Ascending aorta (tissue), 2 donors: ENCODE measurements at places on chromosomes 1 and 21. TPM values are rescaled to one million over a fixed set of nuclear protein-coding genes. Genes with fewer than 3 reads are reported as not detected.

The ACTL8 gene
- total RNA-seq, result not detected

The ROR1 gene
- 115 TPM for total RNA-seq

GRCh38 chr21:36966821-36967768 is 626 bp upstream of the HLCS start:
- no peak for DNase-seq

DNA sequence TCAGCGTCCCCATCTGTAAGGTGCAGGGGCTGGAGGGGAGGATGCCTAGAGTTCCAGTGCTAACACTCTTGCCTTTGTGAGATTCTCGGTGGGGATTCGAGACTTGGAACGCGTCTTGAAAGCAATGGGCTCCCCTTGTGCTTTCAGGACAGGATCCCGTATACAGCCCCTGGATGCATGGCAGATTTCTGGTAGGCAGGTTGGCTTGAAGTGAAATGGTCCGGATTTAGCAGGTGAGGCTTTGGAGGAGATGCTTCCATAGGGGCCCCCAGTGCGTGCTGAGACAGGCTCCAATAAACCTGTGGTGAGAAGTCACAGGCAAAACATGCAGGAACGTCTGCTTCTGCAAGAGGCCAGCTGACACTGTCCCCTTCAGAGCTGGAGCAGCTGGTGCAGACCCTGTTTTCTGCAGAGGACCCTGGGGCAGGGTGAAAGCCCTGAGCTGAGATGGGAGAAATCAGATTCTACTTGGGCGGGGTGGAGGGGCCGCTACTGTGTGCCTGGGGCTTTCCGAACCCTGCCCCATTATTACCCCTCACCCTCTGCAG is 270.4 kb downstream of the PTPRU start:
- DNase-seq, result no peak

GRCh38 chr21:43933199-43933598 is 68.2 kb downstream of the AGPAT3 start:
- no peak for DNase-seq

- no peak for DNase-seq
These were observed 105.2 kb downstream of the LAMC2 start for GRCh38 chr1:183291216-183291762.

- DNase-seq, result no peak
These were observed 287.3 kb downstream of the VAV3 start for GRCh38 chr1:107677697-107678096.

DNA sequence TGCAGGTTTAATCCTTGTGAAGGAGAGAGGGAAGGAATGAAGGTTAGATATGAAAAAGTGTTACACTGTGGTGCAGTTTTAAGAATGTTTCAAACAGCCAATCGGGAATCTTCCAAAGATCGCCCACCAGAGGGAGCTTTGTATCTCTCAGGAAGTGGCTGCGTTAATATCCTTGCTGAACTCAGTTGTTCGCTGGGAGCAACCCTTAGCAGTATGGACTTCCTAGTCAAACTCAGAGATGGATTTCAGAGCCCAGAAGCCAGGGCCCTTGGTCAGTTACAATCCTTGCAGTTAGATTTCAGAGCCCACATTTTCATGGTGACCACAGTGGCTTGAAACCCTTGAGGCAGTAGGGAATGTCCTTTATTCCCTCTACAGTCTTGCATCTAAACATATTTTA is 136.2 kb downstream of the NTNG1 start:
- DNase-seq, result no peak
